ENCODE measurements at places on chromosomes 1 and 21. TPM values are rescaled to one million over a fixed set of nuclear protein-coding genes. Genes with fewer than 3 reads are reported as not detected.

Gene CFAP107
- total RNA-seq: not detected

DNA sequence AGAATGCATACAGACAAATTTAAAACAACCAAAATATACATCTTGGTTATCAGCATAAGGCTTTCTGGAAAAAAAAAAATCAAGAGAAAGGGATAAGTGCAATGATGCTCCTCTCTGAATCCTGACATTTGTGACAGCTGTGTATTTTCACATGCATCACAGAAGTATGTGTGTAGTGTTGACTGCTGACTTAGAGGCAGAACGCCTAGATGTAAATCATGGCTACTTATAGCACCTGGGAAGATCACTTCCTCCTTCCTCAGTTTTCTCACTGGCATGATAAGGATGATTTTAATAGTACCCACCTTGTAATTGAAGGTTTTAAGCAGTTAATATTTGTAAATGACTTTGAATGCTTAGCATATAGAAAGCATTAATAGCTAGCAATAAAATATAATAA, 112.5 kb downstream of the MRPL39 start:
- DNase-seq: no peak

DNA sequence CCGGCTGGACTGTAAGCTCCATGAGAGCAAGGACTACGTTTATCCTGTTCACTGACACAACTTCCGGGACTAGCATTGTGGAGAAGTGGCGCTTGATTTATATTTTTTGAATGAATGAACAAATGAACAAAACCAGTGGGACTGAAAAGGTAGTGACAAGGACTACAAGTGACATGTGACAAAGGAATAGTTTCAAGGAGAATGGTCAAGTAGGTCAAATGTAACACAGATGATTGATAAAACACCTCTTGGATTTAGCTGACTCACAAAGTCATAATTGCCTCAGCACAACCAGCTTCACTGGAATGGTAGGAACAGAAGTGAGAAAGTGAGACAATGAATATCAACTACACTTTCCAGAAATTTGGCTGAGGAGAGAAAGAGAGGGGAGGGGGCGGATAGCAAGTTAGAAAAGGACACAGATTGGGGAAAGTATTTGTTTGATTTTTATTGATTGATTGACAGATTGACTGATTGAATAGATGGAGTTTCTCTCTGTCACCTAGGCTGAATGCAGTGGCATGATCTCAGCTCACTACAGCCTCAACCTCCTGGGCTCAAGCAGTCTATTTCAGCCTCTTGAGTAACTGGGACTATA, 14.2 kb downstream of the MTF1 start:
- DNase-seq: no peak

GRCh38 chr1:18795002-18795689, 64.3 kb downstream of the TAS1R2 start:
- no peak for DNase-seq

DNA sequence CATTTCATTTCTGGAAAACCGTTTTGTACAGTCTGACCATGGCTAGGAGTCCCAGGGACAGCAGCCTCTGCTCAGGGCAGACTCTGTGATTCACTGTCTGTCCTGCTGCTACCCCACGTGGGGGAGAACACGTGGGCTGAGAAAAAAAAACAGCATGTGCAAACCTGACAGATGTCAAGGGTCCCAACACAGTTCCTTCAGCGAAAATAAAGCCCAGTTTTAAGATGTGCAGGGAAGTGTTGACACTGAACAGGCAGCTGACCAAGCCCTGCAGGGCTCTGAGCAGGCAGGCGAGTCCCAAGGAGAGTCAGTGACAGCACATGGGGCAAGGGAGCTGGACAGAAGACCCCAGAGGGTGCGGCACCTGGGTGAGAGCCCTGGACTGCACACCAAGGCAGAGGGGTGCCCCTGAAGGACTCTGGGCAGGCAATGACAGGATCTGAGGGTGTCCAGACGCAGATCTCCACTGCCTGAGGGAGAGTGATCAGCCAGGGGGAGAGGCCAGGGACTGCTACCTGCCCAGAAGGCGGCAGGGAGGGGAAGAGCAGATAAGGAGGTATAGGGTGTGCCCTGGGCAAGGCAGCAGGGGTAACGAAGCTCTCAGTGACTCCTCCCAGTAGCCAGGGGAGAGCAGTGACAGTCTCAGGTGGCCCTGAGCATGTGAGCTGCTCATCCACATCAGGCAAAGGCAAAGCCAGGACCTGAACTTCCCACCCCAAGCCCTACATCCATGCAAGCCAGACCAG, 5.1 kb upstream of the SPATC1L start:
- no peak for DNase-seq

- DNase-seq: no peak
Measured at GRCh38 chr1:119341372-119341947, 27.1 kb upstream of the HAO2 start.

Gene GJA5
- not detected for total RNA-seq

- no peak for DNase-seq
Measured at GRCh38 chr1:60937720-60938119, 144.6 kb upstream of the NFIA start.

DNA sequence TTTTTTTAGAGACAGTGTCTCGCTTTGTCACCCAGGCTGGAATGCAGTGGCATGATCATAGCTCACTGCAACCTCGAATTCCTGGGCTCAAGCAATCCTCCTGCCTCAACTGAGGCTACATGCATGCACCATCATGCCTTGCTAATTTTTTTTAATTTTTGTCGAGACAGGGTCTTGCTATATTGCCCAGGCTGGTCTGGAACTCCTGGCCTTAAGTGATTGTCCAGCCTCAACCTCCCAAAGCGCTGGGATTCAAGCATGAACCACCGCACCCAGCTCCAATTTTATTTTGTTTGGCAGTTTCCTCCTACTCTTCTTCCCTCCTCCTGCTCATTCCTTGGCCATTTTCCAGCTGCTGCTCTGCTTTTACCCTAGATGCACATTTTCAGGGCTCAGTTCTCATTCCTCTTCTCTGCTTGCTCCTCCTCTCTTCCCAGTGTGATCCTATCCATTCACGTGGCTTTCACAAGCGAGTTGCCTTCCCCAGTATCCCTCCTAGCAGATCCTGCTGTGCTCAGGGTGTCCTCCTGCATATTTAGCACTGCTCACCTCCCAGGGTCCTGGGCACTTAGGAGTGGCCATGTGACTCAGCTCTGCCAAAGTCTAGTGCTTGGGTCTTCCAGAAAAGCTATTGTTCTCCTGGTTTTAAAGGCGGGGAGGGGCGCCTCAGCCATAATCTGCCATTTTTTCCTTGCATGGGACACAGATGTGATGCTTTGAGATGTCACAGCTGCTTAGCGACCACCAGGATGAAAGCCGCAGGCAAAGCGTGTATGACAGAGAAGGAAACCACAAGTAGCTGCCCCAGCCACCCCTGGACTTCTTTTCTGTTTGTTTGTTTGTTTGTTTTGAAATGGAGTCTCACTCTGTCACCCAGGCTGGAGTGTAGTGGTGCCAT, 33.7 kb downstream of the PSEN2 start:
- no peak for DNase-seq

GRCh38 chr21:16536643-16537434, 807.1 kb downstream of the USP25 start:
- no peak for DNase-seq

Gene KCNA2
- total RNA-seq: 0.08 TPM

DNA sequence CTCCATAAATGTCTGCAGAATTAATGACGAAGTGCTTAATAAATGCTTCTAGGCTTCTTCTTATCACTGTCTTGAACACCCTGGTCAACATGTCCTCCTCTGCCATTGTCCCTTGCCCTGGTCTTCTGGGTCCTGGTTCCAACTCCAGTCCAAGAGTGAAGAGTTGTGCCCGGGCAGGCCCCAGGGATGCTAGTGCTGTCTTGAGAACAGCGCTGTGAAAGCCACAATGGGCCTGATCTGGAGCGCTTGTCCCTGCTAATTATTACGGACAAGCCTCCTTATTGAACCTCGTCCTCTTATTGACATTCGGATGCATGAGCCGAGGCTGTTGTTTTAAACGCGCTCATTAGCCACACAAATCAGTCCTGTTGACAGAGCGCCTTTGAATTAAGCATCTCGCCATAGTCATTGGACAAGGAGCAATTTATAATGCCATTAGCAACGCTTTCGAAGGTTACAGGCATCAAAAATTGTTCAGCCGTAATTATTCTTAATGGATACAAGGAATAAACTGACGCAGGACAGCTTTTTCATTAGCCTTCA, 211.6 kb upstream of the POU3F1 start:
- DNase-seq: no peak

Gene SLC9C2
- not detected for total RNA-seq

DNA sequence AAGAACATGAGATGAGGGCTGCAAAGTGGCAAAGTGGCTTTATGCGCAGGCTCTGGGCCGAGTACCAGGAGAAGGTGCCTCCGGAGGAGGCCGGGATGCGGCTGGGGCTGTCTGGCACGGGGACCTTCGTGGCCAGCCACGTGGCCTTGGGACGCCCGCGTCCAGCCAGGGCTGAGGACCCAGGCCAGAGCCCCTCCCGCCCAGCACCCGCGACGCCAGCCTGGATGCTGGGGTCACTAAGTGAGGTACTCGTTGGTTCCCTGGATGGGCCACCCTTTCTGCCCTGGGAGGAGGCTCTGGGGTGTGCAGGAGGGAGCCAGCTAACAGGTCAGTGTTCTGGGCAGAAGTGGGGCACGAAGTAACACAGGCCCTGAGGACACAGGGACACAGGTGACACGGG, 12.6 kb downstream of the SCNN1D start:
- no peak for DNase-seq

DNA sequence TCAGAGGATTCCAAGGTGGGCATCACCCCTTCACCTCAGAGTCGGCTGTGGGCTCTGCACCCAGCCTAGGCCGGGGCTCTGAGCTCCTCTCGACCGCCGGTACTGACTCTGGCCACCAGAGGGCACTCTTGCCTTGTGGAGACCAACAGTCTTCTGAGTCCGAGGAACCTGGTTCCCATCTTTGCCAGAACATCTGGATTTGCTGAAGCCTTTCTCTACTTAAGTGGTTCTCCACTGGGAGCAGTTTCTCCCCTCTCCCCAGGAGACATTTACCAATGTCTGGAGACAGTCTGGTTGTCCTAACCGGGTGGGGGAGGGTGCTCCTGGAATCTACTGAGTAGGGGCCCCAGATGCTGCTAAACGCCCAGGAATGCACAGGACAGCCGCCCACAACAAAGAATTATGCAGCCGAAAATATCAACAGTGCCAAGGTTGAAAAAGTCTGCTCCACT, 9.4 kb downstream of the ETV3L start:
- no peak for DNase-seq

Measured in GM12878 (cell line).